Kidney (tissue), 22 donors: ENCODE measurements at places on chromosomes 4 and X. TPM values are rescaled to one million over a fixed set of nuclear protein-coding genes. Genes with fewer than 3 reads are reported as not detected.

The PLS3 gene
- polyA plus RNA-seq: 97.4 TPM

DNA sequence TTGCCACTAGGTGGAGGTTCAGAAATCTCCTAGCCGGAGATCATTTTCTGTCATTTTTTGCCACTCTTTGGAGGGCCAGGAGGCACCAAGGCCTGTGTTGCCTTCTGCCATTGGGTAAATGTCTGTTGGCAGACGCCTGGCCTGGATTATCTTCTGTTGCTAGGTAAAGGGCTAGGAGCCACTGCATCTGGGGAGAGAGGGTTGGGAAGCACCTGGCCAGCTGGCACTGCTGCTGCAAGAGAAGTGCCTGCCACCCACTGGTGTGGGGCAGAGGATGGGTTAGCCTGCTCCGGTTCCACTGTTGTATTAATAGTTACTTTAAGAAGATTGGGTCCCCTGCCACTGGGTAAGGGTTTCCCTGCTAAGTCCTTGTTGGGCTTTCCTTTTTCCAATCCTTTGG is 58.1 kb downstream of the AWAT2 start:
- DNase-seq: no peak

GRCh38 chr4:15238720-15239119 is 189.1 kb upstream of the C1QTNF7 start:
- peak; percentile 69 for DNase-seq

- DNase-seq: no peak
Measured at GRCh38 chr4:118849867-118850487, 14.1 kb upstream of the SEC24D start.

DNA sequence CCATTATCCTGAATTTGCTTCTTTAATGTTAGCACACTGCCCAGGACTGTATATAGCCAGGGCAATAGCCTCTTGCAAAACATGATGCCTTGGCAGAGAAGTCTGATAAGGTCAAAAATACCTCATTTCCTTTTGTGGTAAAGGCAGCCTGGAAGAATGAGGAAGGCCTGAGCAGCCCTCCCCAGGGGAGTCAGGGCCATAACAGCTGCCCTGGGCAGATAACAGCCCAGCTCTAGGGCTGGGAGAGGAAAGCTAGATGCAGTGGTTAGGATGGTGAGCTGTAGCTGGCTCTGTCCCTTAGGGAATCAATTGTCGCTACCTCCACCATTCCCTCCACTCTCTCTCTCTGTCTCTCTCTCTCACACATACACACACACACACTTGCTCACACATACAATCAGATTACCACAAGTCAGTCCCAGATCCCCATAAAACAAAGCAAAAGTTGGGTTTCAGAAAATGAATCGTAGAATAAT is 29.2 kb downstream of the EFHC2 start:
- DNase-seq: no peak

The SAGE1 gene
- polyA plus RNA-seq: not detected

The CLTRN gene
- polyA plus RNA-seq: 129 TPM

DNA sequence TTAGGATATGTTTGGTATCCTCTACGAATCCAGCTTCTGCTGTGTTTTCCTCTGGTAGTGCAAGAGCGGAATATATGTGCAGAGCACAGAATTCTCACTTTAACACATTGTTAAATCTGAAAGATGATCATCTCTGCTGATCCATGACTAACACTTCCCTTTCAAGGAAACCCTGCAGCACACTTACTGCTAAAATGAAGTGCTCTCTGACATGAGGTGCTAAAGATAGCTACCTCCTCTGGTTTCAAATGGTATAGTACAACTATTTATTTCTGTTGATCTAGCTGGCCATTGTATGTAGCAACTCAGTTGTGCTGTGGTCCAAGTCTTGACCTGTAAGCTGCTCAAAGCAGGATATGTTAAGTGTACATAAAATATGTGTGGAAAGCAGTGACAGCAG is 162.4 kb upstream of the FMR1 start:
- peak; percentile 9 for DNase-seq

The PDE6B gene
- 10.8 TPM for polyA plus RNA-seq

The CLDN2 gene
- polyA plus RNA-seq: 74.1 TPM

GRCh38 chr4:185384930-185385331 is 10.8 kb downstream of the LRP2BP start:
- no peak for DNase-seq

DNA sequence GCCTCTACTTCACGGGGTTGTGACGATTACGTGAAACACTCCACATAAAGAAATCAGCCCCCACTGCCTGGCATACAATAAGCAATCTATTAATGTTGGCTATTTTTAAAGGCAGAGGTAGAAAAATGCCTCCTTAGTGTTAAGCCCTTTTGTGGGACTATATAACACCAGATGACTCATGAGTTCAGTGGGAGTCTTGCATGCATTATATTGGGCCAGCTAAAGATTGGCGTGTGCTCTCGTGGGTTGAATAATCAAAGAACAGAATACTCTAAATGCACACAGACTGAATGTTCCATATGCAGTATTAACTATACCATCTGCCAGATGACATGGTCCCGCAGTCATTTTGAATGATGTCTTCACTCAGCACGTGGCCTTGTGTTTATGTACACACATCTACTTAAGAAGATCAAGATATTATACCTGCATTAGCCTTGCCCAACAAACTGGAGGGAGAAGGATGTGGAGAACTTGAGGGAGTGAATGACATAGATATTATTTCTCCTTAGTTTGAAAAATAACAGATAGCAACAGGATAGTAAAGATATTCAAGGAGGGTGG is 85.0 kb upstream of the MYOZ2 start:
- DNase-seq: no peak

DNA sequence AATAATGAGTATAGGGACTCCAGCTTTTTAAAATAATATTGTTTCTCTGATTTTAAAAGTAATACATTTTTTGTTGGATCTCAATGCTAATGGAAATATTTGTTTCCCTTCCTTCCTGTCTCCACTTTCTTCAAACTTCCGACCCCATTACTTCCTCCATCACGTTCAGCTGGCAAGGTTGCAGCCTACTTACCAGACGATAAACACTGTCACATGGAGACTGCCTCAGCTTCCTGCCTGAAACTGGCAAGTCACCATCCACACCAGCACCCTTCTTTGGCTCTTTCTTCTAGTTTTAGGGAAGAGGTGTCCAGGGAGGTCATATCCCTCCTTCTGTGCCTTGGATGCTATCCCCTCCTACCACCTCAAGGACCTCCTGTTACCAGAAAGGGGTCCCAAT is 3.4 kb upstream of the INTU start:
- no peak for DNase-seq

GRCh38 chrX:57951666-57952319 is 41.5 kb upstream of the ZXDA start:
- DNase-seq: no peak

The SLIT2 gene
- polyA plus RNA-seq: 9.2 TPM

The MCF2 gene
- polyA plus RNA-seq: 2.2 TPM

The KIF4A gene
- polyA plus RNA-seq: 0.13 TPM

GRCh38 chr4:12126474-12126873 is 697.8 kb upstream of the HS3ST1 start:
- DNase-seq: no peak

The SPATA4 gene
- polyA plus RNA-seq: 0.82 TPM

The DLG3 gene
- 14.2 TPM for polyA plus RNA-seq

DNA sequence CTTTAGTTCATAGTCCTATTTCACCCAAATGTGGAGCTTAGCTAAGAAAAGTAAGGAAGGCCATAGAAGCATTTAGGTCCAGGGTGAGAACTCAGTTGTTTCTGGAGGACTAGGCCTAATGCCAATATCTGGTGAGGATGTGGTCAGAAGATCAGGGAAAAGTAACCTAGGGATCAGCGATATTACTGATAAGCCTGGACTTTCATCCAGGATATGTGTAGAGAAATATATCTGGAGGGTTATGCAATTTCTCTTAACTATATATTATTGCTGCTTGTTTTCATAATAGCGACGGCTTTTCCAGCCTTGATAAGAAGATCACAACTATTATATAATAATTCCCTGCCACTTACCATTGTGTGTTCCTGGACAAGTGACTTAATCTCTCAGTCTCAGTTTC is 81.1 kb downstream of the FRAS1 start:
- DNase-seq: no peak

- no peak for DNase-seq
Measured at GRCh38 chr4:3158841-3159240, 84.4 kb downstream of the HTT start.

- DNase-seq: no peak
Measured at GRCh38 chrX:15781961-15782699, 8.2 kb upstream of the ZRSR2 start.

DNA sequence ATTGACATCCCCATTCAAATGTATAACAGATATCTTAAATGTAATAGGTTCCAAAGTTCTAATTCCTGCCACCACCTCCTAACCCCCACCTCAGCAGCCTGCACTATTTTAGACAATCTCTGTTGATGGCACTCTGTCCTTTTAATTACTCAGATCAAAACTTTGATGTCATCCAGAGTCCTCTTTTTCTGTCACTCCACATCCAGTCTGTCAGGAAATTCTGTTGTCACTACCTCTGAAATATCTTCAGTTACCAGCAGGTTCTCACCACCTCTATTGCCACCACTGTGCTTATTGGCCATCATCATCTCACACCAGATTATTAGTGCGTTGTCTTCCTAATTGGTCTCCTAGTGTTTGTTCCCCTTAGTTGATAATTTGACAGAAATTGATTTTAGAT is 76.2 kb downstream of the PTPN13 start:
- no peak for DNase-seq

The RPS6KA6 gene
- 4.7 TPM for polyA plus RNA-seq

The SPANXB1 gene
- polyA plus RNA-seq: not detected

The PRR32 gene
- polyA plus RNA-seq: not detected

DNA sequence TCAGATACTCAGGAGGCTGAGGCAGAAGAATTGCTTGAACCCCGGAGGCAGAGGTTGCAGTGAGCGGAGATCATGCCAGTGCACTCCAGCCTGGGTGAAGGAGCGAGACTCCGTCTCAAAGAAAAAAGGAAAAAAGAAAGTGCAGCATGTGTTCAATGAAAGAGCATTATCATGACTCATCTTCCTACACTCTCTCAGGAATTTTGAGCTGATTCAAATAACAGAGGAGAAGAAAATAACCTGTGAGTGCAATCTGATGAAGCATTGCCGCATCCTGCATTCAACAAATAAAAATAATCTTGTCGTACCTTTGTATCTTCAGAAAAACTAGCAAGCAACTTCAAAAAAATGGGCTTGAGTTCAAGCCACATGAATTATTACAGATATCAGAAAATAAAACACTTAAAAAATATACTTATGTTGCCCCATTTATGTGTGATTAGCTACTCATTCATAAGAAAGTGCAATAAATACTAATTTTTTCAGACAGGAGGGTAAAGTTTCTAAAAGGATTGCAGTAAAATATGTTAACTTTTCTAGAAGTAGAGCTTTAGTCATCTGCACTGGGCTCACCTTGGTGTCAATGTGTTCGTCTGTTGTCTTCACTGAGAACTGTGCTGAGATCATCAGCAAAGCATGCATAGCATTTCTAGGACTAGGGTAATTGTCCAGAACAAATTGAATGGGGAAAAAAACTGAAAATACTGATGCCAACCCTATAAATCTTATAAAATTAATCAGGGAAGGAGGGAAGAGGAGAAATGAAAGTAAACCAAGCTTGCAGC is 90.4 kb upstream of the VCX3B start:
- DNase-seq: no peak

DNA sequence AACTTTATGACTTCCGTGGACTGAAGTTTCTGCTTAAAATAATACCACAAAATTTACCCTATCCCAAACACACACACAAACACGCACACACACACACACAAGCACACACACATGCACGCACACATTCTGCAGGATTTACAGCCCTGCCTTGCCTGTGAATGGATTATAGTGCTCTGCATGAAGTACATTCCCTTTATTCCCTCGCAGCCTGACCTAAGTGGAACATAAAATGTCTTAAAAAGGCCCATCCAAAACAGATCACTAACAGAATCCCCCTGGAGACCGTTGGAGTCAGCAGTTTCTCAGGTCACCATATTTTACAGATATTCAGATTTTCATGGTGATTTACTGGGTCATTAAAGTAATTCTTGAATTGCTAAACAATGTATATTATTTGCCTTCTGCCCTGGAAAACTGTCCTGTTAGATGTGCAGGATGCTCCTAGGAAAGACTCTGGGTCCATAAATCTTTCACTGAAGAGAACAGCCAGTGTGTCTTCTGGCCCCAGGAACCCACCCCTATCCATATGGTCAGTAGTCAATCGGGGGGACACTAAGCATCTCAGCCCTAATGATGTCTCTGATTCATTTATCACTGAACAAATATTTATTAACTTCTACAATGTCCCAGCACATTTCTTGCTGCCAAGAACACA is 587.7 kb upstream of the BOD1L1 start:
- DNase-seq: no peak

The SOWAHD gene
- polyA plus RNA-seq: 0.92 TPM

DNA sequence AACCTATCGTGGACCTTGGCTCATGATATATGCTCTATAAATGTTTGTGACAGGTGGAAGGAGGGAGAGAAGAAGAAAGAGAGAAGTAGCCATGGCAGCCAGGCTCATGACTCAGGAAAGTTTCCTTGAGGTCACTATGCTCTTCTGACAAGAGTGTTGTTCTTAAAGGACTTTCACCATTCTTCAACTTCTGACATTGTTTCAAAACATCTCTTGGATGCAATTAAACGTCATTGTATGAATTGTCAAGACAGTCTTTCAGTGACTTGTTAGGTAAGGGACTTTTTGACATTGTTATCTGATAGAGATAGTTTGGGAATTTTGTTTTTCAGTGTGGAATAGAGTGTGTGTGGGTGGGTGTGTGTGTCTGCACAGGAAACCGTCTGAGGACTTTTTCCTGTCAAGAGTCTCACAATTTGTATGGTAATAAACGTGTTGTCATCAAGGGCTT is 617.0 kb downstream of the MID1IP1 start:
- peak; percentile 26 for DNase-seq

The SLC34A2 gene
- 2.9 TPM for polyA plus RNA-seq

GRCh38 chr4:92101737-92102172 is 202.0 kb upstream of the GRID2 start:
- DNase-seq: no peak

GRCh38 chrX:40964633-40965586 is 120.3 kb upstream of the USP9X start:
- no peak for DNase-seq
